ENCODE measurements at places on chromosomes 7 and 10.

GRCh38 chr10:43221419-43222209 is 45.3 kb downstream of the RASGEF1A start:
- DNase-seq = no peak

DNA sequence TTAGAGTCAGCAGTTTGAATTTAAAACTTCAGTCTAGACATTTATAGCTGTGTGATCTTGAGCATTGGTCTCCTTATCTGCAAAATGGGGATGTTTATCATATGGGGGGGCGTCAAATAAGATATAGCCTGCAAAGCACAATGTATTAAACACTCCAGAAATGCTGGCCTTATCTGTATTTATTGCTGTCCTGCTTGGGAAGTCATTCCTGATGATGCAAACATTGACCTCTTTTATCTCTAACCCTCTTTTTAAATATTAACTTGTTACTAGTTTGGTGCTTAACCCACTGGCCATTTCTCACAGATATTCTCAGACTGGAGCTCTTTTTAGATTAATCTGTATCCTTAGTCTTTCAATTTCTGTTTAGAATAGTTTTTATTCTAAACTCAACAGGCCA is 13.2 kb downstream of the MRPS33 start:
- no peak for DNase-seq

- DNase-seq = no peak
Observed at GRCh38 chr10:86003201-86003621, 363.4 kb downstream of the GRID1 start.

- no peak for DNase-seq
Observed at GRCh38 chr7:117836-118614, 74.3 kb upstream of the FAM20C start.

DNA sequence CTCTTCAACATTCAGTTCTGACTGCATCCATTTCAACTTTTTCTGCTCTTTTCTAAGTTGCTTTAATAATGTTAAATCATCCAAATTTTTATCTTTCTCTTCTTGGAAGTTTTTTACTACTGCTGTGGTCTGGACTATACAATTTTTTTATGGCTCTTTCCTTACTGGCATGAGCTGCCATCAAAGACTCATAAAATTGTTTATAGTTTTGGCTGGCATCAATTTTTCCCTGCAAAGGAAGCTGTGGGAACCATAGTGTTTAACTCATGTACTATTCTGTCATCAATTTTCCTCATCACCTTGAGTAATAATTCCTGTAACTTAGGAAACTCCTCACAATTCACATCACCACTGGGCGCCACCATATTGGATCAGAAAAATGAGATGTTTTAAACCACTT is 77.6 kb upstream of the A1CF start:
- DNase-seq = no peak

GRCh38 chr10:97849103-97849686 is 448 bp upstream of the GOLGA7B start:
- DNase-seq = no peak

DNA sequence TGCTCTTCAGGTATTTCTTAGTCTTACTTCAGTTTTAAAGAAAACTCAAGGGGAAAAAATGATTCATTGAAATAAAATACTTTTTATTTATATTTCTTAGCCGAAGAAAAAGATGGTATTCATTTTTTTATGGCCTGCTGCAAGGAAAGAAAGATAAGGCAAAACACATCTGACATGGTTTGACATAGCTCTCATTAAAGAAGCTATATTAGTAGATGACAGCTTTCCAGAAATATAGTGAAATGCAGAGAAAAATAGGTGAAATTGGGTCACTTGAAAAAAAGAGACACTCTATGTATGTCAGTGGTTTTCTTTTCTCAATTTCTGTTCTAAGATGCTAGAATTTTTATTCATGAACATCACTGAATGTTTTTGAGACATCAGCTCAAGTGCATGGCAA is 438.3 kb downstream of the PLXDC2 start:
- DNase-seq = no peak

DNA sequence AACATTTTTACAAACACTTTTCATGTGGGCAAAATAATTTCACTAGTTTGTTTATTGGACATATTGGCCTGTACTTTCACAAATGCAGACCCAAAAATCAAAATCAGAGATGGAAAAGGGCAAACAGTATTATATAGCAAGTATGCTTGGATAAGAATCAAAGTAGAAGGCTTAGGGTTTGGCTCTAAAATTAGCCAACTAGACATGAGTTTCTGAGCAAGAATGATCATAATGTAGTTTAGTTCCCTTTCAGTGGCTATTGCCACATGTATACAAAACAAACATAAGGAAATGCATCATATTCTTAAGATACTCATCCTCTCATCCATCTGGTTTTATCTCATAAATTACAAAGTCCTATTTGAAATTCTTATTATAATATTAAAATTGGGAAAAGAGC is 132.5 kb downstream of the IMMP2L start:
- no peak for DNase-seq

- DNase-seq = no peak
Observed at GRCh38 chr7:55420530-55420929, 55.4 kb downstream of the LANCL2 start.

- no peak for DNase-seq
Observed at GRCh38 chr7:11858026-11858425, 26.0 kb upstream of the THSD7A start.
